ENCODE measurements at places on chromosomes 4 and X.

- no peak for DNase-seq
These were observed 25.9 kb downstream of the HAND2 start for GRCh38 chr4:173504181-173504503.

- DNase-seq = no peak
These were observed 1229.7 kb downstream of the PCDH18 start for GRCh38 chr4:136302566-136302965.

GRCh38 chrX:132749406-132749805 lies 209.0 kb downstream of the HS6ST2 start:
- no peak for DNase-seq

DNA sequence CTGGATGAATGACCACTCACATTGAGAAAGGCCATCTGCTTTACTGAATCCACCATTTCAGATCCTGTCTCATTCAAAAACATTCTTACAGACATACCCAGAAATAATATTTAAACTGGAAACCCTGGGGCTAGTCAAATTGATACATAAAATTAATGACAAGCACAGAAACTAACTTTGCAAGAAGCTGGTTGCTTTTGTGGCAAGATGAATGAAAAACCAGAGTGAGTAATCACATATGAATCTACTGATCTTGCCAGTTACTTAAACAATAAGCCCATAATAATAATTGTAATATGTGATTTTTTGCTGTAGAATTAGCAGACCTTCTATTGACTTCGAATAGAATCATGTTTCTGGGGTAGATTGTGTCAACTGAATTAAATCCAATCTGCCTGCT lies 235.1 kb downstream of the PPARGC1A start:
- no peak for DNase-seq

DNA sequence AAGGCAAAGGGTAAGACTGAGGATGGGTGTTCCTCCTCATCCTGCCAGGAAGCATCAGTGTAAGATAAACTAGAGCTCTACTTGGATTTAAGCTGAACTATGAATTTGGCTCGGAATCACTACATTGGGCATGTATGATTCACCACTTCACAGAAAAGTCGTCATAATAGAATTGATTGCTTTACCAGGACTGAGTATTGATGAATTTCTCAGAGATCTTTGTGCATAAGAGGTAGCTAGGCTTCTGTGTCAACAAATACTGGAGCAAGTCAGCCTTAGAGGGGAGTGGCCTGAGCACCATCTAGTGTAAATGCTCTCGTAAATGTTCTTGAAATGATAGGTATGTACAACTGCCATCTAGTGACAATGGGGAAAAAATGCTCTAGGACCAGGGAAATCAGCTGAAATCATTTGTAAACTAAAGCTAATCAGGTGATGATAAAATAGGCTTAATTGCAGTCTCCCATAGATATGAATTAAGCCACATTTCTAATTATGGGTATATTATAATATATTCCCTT lies 309.5 kb upstream of the FMR1 start:
- no peak for DNase-seq

DNA sequence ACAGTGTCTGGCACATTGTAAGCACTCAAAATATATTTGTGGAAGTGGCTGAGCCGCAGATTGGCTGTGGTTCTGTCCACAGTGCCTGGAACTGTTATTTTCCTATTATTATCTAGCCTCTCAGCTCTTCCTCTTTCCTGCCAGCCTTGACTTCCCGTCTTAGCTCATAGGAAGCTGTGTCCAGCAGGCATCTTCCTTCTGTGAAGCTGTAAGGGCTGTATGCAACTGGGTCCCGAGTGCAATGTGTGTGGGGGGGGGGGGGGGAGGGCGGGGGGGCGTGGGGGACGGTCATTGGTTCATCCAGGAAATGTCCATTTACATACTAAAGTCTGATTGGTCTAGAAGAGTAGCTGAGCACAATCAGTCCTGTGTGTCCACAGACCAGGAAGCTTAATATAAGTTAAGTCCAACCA lies 210.7 kb downstream of the PDGFRA start:
- peak; percentile 8 for DNase-seq

- DNase-seq = no peak
These were observed 345.3 kb downstream of the MAPK10 start for GRCh38 chr4:86014599-86014998.

DNA sequence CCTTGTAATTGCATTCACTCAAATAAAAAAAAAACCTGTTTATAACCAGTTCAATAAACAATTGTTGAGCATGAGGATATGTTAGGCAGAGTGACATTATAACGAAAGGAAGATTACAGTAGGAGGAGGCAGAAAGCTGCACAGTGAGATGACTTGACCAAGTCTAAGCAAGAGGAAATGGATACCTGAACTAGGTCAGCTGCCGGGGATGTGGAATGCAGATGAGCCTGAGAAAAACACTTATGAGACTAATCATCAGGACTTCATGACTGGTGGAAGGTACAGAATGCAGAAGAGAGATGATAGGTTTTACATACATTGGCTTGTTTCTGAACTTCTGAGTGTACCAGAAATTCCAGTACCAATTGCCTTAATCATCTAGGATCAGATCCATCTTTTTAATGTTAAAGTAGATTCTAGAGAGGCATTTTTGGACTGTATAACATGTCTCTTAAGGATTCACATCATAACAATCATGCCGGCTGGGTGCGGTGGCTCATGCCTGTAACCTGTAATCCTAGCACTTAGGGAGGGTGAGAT lies 208.1 kb upstream of the PPP3CA start:
- no peak for DNase-seq

DNA sequence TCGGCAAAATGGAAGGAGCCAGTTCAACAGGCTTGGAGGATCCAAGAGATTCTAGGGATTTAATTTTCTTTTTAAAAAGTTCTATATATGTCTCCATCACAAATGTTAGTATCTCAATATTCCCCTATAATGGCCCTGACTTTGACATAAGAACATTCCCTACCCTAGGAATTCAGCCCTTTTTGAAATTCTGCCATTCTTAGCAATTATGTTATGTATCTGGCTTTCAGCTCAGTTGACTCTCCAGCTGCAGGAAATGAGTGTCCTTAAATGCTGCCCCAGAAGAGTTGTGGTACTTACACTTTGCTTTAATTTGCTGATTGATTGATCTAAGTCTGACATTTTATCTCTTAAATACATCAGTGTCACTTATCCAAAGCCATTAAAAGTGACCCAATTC lies 1454.3 kb downstream of the FSTL5 start:
- DNase-seq = no peak

DNA sequence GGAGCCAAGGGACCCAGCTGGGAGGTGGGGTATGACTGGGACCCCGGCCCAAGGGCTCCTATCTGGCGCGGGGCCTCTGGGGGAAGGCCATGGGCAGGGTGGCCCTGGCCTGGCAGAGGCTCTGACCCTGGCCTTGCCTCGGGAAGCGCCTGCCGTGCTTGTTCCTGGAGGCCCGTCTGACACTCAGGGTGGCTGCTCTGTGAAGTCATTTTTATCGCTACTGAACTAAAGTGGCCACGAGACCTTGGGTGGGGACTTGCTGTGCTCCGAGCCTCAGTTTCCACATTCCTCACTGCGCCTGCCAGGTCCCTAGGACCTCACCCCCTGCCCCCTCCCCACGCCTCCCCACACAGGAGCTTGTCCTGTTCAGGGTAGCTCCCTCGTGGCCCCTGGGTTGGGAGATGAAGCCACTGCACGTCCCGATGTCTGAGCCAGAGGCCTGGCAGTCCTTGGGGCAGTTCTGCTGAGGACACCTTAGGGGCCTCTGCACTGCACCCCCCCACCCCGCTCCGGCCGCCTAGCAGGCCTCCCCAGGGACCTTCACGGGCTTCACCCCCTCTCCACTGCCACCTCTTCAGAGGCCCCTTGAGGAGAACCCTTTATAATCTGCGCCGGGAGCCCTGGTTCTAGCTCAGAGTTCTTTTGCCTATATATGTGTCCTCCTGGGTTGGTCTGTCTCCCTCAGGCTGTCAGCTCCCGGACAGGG lies 639 bp upstream of the SORCS2 start:
- no peak for DNase-seq

DNA sequence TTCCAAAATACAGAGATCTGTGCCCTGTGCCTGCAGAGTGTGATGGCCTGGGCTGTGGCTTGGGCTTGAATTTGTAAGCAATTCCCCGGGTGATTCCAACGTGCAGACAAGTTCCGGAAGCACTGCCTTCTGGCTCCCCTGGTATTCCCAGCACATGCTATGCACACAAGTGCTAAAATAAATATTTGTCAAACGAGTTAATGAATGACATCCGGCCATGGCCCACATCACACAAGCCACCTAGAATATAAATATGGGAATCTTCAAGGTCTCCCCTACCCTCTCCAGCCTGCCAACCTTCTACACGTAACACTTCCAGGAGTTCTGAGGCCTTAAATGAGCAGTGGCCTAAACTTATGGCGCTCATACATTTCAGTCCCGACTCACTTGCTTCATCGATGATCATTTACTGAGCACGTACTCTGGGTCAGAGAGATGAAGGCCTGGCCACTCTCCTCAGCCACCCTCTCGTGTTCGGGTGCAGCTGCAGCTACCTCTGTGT lies 21.3 kb downstream of the DCTD start:
- DNase-seq = no peak

DNA sequence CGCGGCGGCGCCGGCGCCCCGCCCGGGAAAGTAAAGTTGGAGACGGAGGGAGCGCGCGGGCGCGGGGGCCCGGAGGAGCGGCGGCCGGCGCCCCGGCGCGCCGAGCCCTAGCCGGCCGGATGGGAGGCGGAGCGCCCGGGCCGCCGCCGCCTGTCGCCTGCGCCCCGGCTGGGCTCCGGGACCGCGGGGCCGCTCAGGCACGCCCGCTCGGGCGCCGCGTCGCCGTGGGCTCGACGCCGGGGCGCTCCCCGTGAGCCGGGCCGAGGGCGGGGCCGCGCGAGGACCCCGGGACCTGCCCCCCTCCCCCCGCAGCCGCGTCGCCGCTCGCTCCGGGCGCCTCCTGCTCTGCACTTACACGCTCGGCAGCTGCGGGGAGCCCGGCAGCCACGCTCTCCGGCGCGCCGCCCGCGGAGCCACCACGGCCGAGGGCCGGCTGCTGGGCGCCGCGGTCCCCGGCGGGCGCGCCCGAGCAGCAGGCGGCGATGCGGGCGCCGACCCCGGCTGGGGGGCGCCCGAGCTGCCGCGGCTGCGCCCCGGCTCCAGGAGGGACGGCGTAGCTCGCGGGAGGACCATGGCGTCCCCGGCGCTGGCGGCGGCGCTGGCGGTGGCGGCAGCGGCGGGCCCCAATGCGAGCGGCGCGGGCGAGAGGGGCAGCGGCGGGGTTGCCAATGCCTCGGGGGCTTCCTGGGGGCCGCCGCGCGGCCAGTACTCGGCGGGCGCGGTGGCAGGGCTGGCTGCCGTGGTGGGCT lies at the start of gene ADRA2C:
TSS of gene ADRA2C (plus strand) at position 350 of the 749 bp plus-strand sequence. CDS start at position 572, 222 bp downstream.
- DNase-seq = no peak

GRCh38 chr4:111274486-111274885 lies 651.6 kb upstream of the PITX2 start:
- DNase-seq = no peak

- no peak for DNase-seq
These were observed 323.0 kb upstream of the CPXCR1 start for GRCh38 chrX:88424071-88424470.

DNA sequence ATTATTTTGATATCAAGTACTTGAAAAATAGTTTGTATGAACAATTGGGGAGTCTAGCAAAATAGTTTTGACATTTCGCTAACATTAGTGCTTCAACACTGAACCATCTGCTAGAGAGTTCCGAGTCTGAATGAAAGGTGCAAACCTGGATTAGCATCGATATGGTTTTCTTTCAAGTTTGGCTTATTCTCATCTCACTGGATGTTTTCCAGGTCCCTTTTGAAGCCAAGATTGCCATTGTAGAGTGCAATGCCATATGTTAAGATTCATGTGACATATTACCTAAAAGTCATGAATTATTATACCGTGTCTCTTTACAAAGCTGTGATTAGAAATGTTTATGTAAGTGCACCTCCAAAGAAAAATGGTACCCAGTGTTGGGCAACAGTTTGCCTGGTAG lies 36.8 kb upstream of the NAA11 start:
- no peak for DNase-seq

- DNase-seq = no peak
These were observed 655 bp downstream of the HELT start for GRCh38 chr4:185018834-185019455.

DNA sequence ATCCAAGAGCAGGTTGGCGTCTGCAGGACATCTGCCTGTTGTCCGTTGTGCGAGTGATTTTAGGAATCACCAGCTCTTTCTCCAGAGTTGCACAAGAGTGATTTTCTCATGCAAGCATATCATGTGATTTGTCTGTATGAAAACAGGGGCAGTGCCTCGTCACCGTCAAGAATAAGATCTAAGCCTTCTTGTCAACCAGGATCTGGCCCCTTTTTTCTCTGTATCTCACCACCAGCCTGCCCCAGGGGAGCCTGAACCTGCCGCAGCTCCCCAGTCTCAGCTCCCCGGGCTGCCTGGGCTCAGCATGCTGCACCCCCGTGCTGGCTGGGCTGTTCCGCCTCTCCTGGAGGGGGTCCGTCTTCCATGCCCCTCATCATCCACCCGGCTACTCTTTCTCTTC lies 90.5 kb downstream of the STOX2 start:
- DNase-seq = no peak

GRCh38 chr4:154560824-154561231 lies 2.0 kb upstream of the FGB start:
- no peak for DNase-seq

DNA sequence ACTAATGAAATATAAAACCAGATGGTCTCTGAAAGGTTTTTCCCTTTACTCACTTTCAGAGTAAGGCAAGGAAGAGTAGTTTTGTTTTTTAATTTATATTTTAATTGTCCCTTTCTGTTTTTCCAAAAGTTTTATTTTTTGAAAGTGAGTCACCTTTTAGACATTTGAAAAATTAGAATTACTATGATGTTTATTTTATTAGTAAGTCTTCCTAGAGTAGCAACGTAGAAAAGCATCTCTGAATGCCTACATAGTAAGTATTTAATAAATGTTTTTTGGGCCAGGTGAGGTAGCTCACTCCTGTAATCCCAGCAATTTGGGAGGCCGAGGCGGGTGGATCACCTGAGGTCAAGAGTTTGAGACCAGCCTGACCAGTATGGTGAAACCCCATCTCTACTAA lies 51.1 kb downstream of the TET2 start:
- DNase-seq = no peak

GRCh38 chrX:288561-288991 lies 7.4 kb downstream of the PLCXD1 start:
- DNase-seq = no peak

GRCh38 chrX:47628982-47629381 lies 748 bp downstream of the CFP start:
- DNase-seq = no peak

DNA sequence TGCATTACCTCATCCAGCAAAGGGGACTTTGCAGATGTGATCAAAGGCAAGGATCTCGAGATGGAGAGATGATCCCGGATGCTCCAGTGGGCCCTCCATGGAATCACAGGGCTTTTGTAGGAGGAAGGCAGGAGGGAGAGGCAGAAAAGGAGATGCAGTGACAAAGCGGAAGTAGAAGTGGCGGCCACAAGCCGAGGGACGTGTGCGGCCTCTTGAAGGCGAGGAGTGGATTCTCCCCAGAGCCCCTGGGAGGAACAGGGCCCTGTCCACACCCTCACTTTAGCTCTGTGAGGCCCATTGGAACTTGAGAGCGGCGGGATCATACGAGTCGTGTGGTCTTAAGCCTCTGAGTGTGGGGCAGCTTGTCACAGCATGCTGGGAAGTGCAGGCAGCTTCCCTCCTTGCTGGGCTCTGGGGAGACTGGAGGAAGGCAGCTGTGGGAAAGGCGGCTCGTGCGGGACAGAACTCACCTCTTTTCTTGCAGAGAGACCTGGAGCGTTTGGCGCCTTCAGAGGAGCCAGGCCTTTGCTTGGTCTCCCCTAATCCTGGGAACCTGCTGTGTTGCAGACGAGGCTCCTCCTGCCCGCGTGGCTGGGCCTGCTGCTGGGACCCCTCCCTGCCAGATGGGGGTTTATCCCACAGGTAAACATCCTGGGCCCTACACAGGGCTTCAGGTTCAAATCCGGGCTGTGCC lies 10.2 kb downstream of the SH3TC1 start:
- no peak for DNase-seq
